Stimulated activated CD8-positive, alpha-beta memory T cell treated with anti-CD3 and anti-CD28 coated beads, Interleukin-4, amount 100 ng/mL, for 4 hours (primary cell): ENCODE measurements at places on chromosomes 12 and 14.

DNA sequence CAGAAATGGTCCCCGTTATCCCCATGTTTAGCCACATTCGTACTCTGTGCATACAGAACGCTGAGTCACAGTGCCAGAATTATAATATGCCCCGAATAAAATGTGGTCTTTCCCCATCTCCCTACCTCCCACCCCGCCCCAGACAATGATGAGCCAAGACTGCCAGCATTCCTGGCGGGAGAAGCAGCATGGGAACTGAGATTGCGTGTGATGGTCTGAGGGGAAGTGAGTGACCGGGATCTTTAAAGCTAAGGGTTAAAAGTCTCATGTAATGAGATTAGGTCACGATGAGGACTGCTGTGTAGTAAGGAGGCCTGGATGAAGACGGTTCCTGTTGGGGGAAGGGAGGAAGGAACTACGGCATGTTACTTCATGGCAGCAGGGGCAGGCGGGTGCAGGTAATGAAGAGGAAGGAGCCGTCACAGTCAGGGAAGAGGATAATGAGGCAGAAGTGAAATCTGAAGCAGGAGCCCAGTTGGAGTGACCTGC, 243.3 kb upstream of the FKBP4 start:
- no peak for DNase-seq

GRCh38 chr12:3896801-3897351, 23.7 kb upstream of the PARP11 start:
- no peak for DNase-seq

DNA sequence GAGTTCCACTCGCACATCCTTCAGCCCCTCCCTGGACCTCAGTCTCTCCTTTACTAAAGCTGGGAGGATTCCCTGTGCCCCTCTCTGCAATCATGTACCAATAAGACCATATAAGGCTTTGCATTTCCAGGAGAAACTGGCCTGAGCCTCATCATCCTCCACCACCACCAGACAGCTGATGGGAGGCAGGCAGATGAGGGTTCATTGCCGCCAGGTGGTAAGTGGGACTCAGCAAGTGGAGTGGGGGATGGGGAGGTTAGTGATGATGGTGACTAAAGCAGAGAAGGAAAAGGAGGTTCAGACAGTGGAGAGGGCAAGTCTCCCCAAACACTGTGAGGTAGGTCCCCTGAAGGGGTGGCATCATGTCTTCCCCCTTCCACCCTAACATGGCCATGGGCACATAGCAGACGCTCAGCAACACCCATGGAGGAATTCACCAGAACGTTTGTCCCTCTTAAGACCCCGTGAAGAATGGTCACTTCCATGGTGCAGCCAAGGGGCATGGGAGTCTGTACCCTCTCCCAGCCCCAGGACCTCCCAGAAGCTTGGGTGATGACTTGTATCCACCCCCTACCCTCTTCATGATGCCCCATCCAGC, 4.5 kb upstream of the TNFRSF1A start:
- no peak for DNase-seq

- DNase-seq: no peak
Measured at GRCh38 chr14:47676315-47676617, 861 bp upstream of the MDGA2 start.
